ENCODE measurements at places on chromosomes 5 and 9.

- no peak for DNase-seq
Measured at GRCh38 chr5:152488869-152489268, 83.8 kb upstream of the NMUR2 start.

DNA sequence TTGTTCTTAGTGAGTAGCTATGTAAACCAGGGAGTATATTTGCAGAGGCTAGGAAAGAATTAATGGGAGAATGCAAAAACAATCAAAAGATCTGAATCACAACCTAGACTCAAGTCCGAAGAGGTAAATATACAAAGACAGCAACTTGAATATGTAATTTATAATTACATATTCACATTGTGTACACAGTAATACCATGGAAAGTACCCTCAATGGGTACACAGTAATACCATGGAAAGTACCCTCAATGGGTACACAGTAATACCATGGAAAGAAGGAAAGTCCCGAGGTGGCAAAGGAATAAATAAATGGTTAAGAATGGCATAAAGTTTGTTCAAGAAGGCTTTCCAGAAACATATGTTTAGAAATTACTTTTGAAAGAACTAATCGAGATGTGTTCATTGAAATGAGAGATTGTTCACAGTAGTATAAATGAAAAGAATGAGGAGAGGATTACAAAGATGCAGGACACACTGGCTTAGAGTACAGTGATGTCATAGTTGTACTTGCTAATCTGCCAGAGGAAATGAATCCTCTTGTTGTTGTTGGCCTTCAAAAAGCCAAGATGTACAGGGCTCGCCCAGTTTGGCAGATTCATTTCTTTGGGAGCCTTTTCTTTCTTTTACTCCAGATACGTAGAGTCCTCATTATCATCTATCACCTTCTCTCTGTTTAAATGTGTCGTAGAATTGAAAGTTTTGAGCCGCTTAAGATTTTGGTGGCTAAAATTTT, 116.0 kb downstream of the UNC13B start:
- DNase-seq = peak; percentile 36

DNA sequence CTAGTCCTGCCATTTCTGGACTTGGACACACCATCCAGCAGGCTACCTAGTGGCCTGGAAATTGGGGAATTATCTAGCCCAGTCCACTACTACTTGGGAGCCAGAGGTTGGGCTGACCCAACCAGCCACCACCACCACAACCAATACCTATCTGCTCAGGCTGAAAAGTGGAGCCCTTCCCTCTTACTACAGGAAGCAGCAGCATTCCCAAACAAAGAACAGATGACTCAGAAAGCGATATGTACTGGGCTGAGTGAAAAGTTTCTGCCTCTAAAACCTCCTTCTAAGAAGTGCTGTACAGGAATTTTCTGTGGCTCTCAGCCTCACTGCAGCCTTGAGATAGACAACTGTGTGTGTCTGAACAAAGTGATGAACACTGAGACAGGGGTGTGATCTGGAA, 279.4 kb downstream of the CDH10 start:
- DNase-seq = no peak

DNA sequence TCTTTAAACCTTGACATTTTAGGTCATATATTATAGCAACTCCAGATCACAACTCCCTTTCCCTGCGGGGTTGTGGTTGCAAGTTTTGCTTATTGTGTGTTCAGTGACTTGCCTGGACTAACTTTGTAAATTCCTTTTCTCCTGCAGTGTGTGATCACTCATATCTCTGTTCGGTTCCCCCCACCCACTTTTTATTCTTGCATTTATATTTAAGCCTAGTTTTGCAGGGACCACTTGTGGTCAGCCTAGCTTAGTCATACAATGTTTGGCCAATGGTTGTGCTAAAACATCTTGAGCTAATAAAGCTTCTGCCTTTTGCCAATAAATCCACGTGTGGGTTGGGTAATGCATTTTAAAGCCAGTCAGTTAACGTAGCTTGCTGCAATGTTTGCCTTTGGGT, 146.5 kb upstream of the IRX4 start:
- DNase-seq = no peak

DNA sequence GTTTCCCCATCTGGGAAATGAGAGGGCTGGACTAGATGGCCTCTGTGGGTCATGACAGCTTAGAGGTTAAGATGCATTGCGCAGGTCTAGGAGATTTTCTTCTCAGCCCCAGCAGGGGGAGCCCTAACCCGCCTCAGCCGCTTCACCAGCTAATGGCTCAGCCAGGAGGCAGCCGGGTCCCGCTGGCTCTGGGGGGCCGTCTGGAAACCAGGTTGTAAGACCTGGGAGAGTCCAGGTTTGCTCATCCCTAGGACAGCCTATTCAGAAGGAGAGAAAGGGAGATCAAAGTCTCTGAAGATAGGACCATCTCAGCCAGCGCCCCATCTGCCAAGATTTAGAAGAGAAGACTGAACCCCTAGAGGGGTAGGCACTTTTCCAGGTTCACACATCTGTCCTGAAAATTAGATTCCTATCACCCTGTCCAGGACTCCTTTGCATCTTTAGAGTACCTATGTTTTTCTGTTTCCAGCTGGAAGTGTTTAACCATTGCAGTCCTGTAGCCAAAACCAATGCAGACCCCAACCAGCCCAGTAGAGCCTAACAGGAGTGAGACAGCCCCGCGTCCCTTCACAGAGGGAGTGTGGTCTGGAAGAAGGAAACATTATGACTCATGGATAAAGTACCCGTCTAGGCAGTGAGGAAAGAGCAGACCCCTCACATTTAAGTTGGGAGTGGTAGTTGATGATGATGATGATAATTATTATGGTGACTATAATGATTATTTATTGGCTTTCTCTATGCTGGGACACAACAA, 27.5 kb downstream of the SPARC start:
- peak; percentile 88 for DNase-seq

GRCh38 chr5:107425541-107426031, 245.2 kb downstream of the EFNA5 start:
- DNase-seq = peak; percentile 84

DNA sequence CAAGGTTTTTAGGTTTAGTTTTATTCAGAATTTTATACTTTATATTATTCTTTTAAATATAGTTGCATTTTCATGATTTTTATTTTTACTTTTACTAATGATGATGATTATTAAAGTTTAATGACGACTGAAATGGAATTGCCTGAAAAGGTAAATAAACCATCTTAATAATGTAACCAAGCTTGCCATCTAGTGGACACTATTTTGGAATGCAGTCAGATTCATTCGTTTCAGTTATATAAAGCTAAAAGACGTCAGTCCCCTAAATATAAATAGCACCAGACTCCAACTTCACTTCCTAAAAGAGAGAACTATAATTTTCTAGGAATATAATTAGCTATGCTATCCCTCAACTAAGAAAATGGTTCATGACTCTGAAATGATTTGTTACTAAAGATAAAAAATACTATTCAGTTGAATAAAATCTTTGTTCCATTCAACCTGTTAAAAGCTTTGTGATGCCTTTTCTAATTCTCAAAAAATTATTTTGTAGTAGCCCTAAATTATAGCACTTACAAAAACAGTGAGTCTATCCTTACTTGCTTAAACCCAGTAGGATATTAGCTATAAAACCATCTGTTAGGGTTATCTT, 19.9 kb downstream of the ABITRAM start:
- peak; percentile 72 for DNase-seq

GRCh38 chr9:89481538-89481915, 16.4 kb downstream of the SEMA4D start:
- DNase-seq = no peak

DNA sequence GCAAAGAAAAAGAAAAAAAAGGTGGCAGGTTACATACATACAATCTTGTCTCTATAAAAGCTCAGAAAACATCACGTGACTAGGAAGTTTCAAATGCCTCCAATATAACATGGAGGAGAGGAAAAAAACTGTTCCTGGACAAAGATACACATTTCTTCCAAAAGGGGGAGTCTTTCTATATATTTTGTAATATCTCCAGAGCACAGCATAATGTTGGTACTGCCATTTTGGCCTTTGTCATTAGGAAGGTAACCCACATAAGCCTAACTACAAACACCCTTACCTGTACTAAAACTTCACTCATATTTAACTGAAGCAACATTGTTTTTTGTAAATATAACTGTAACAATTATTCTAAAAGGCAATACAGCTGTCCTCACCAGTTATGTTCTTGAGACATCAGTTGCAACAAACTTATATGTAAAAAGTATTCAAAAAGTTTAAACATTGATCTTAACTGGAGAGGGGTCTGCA, 1.2 kb upstream of the BTF3 start:
- peak; percentile 90 for DNase-seq

- no peak for DNase-seq
Measured at GRCh38 chr5:80928073-80928472, 32.1 kb upstream of the RASGRF2 start.

DNA sequence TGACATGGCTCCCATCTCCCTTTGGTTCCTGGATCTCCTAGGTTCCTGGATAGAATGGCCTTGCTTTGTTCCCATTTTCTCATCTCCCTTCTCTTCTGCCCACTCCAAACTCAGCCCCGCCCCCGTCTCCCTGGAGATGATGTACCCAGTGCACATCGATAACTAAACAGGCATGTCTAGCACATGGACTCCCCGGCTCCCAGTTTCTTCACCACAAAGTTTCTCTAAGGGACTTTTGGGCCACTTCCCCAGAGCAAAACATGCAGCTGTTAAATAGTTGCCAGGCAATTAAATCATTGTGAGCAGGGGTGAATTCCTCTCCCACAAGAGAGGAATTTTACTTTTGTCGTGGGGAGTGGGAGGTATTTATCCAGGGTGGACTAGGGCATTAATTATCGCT, 259.0 kb downstream of the GADD45G start:
- DNase-seq = no peak

GRCh38 chr5:56028708-56029107, 33.9 kb upstream of the IL6ST start:
- no peak for DNase-seq

- no peak for DNase-seq
Measured at GRCh38 chr5:10577371-10578292, 13.8 kb downstream of the ANKRD33B start.

DNA sequence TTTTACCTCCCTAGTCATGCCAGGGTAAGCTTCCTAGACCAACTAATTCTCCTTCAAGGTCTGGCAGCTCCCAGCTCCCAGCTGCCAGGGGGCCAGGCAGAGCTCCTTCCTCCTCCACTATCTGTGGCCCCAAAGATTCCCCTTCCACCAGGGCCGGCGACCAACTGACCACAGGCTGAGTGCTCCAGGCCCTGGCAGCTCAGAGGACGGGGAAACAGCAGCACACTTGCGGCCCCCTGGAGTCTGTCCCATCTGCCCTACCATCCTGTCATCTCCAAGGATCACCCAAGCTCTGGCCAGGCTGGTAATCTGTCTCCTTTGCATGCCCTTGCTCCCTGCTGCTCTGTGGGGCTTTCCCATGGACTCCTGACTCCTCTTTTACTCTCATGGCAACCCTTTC, 31.2 kb upstream of the BASP1 start:
- DNase-seq = no peak

DNA sequence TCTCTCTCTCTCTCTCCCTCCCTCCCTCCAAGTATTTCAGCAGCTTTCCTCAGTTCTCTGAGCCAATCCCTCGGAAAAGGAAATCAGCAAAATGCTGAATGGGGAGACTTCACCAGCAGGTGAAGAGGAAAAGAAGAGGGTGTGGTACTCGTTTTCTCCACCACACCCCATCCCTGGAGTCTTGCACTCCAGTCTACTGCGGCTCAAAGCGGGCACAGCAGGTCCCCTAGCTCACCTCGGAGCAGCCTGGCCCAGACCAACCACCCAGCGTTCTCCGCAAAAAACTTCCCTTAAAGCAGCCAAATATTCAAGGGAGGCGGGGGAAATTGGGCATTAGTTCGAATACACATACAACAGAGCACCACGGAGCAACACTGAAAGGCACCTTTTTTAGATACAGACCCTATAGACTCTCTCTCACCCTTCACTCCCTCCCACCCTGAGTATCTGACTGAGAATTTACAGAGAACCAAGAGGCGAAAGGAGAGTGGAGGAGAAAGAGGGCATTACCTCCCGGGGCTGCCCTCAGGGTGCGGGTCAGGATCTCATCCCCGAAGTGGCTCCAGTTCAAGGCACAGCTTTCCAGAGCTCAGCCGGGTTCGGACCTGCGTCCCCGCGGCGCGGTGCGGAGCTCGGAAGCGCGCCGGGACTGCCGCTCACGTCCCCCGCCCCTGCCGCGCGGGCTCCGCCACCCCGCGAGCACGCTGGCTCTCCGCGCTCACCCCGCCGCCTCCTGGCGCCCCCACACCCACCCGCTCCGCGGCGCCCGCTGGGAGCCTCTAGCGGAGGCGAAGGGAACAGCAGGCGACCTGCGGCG, 1638.5 kb upstream of the C9orf72 start:
- DNase-seq = peak; percentile 68

- no peak for DNase-seq
Measured at GRCh38 chr5:137145721-137146120, 353.4 kb downstream of the SPOCK1 start.

All from RWPE1 (cell line).